Vagina (tissue), 2 donors: ENCODE measurements at places on chromosomes 1 and 21.

DNA sequence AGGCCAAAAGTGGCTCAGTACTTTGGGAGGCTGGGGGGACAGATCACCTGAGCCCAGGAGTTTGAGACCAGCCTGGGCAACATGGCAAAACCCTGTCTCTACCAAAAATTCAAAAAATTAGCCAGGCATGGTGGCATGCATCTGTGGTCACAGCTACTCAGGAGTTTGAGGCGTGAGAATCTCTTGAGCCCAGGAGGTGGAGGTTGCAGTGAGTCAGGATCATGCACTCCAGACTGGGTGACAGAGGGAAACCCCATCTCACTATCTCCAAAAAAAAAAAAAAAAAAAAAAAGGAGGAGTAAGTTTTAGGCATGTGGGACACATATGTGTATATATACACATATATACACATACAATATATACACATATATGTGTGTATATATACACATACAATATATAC lies 165.3 kb upstream of the DPYD start:
- DNase-seq = no peak

DNA sequence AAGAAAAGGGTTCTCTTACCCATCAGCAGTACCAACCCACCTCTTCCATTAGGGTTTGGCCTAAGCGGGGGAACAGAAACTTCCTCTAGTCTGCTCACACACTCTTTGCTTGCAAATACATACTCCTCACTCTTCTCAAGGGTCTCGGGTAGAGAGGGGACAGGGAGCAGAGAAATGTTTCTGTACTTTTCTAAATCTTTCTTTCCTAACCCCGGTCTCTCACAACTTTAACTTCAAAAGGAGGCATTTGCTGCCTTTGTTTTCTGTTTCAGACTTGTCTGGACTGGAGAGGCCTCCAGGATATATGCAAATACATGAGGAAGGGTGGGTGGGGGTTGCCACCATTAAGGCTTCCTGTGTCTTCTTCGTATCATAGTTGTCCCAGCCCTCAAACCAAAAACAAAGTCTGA lies 10.5 kb upstream of the LAX1 start:
- DNase-seq = no peak

DNA sequence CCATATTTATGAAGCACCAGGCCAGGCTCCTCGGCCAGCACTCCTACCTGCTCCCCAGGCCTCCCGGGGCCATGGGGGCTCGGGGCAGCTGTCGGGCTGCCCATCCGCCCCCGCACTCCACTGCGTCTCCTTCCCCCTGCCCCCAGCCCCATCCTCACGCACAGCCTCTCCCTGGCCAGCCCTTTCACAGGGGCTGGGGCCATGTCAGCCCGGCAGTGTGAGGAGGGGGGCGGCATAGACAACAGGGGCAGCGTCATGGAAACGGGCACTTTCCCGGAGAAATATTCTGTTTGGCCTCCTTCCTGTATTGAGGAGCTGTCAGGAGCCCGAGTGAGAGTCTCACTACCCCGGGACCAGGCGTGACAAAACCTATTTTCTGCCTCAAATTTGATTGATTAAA lies 87.3 kb downstream of the CASZ1 start:
- DNase-seq = no peak

- no peak for DNase-seq
Measured at GRCh38 chr1:155392898-155393411, 72.3 kb downstream of the RUSC1 start.

DNA sequence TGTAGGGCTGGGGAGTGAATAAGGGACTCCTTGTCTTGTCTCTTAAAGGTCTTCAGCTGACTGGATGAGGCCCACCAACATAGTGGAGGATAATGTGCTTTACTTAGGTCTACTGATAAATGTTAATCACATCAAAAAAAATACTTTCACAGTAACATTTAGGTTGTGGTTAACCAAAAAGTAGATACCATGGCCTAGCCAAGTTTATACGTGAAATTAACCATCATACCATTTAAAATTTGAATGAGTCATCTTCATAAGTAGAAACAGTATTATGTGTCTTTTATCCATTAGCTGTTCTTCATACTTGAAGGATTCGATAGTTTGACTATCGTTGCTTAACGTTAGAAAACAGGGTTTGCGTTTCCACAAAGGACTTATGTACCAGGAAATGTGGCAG lies 80.9 kb downstream of the MTR start:
- no peak for DNase-seq

DNA sequence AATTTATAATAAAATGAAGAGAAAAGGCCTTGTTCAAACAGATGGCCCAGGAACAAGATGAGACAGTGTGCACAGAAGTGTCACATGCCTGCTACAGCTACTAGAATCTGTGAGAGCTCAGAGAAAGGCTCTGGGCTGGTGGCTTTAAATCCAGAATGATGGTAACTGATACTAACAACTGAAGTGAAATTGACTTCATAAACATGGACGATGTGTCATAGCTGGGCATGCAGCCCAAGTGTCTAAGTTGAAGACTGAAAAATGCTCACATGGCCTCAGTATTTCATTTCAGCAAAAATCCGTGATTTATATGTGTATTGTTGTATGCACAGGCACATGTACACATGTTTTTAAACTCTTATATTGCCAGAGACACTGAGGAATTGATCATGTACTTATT lies 208.3 kb upstream of the RUNX1 start:
- no peak for DNase-seq

DNA sequence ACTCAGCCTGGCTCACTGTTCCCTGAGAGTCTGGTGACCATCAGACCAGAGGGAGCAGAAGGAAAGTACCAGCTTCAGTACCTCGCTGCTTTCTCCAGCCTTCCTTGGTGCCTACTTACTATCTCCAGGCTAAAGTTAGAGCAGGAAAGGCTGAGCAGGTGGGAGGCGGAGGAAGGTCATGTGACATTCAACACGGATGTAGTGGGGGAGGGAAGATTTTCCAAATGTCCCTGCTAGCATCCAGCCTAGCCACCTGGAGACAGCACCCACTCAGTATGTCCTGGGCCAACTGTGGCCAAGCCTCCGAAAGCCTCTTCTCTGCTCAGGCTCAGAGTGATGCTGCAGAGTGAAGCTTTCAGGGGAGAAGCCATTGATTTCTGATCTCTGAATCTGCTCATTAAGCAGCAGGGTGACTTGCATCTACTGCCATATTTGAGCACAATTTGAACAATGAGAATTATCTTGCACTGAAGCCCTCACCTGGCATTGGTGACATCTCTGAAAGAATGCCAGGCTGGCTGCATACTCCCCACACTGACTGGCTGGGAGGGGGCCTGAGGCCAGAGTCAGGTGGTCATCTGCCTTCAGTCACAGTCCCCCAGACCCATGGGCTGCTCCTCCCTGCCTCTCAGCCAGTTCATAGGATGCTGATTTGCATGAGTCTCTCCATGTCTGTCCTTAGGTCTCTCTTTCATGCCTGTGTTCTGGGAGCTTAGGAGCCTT lies 86.2 kb downstream of the KCND3 start:
- DNase-seq = no peak

DNA sequence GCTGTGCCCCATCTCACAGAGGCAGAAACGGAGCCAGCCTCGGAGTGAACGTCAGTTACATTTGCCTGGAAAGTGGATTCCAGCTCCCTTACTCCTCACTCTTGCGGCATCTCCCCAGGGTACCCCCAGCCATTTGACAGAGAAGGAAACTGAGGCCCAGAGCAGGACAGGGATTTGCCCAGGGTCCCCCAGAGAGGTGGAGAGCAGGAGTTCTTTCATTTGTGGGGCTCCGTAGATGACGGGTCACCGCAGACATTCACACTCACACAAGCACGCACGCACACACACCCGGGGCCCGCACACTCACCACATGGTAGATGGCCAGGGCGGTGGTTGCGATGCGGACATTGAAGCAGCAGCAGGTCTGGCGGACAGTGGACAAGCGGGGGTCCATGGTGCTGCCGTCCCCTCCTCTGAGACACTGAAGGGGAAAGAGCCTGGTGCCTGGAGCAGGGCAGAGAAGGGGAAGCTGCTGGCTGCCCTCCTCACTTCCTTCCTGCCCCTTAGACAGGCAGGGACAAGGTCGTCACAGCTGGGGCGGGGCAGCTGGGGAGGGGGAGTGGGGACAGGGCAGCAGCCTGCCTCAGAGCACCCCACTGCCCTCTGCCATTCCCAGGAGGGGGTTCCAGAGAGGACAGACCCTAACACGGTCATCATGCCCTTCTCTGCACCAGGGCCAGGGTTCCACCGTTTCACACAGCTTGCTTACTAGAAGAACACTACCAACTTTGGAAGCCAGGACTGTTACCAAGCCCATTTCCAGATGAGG lies at the start of gene LAPTM5:
TSS of gene LAPTM5 (minus strand) at position 423 of the 769 bp plus-strand sequence. CDS start at position 394, 29 bp downstream.
- DNase-seq = no peak

- no peak for DNase-seq
Measured at GRCh38 chr21:40797891-40798290, 49.1 kb downstream of the DSCAM start.

- DNase-seq = no peak
Measured at GRCh38 chr1:14273811-14274210, 324.7 kb upstream of the KAZN start.

DNA sequence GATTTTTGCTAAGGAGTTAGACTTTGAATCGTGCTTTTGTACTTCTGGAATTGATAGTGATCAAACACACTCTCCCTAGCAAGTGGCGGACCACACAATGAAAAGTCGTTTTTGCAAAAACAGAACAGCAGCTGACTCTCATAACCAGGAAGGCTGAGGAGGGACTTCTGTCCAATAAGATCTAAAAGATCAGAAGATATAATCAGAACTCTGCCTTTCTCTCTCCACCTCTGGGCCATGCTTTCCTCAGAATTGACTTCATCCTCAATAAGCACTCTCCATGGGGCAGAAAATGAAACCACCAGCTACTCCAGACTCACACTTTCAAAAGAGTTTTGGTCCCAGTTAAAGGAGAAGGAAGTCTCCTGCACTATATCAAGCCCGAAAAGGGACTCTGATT lies 55.3 kb upstream of the SAMD13 start:
- DNase-seq = no peak

DNA sequence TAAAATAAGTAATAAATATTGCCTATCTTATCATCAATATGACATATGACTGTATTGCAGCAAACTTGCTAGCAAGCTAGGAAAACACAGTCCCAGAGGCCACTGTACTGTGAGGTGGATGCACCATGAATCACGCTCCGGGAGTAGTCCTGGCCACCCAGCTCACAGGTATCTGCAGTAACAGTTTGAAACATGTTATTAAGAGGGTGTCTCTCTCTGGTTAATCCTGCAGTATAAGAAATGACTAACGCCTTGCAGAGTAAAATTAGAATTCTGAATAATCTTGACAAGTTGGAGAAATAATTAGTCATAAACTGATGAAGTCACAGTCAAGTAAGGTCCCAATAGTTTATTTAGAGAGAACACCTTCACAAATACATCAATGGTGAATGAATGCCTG lies 34.0 kb upstream of the DPT start:
- no peak for DNase-seq

- no peak for DNase-seq
Measured at GRCh38 chr1:90201467-90202358, 206.8 kb downstream of the ZNF326 start.

GRCh38 chr1:164801791-164802502 lies 243.0 kb downstream of the PBX1 start:
- no peak for DNase-seq

DNA sequence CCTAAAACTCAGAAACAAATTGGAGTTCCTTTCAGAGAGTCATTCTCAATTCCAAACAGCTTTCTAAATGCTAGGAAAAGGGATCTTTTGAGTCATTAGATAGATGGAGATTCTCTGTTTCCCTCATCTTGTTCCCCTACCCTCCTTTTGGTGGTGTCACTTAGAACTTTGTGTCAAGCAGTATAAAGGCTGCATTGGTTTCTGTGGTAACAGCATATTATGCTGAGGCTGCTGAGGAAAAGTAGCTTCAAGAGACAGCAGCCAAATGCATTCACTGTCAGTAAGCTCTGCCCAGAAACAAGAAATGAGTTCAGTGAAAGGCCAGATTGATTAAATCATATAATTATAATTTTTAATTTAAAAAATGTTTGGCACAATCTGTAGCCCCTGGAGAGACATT lies 144.1 kb downstream of the LRRC40 start:
- DNase-seq = no peak

GRCh38 chr21:38036016-38036415 lies 119.8 kb upstream of the KCNJ6 start:
- DNase-seq = peak; percentile 58

DNA sequence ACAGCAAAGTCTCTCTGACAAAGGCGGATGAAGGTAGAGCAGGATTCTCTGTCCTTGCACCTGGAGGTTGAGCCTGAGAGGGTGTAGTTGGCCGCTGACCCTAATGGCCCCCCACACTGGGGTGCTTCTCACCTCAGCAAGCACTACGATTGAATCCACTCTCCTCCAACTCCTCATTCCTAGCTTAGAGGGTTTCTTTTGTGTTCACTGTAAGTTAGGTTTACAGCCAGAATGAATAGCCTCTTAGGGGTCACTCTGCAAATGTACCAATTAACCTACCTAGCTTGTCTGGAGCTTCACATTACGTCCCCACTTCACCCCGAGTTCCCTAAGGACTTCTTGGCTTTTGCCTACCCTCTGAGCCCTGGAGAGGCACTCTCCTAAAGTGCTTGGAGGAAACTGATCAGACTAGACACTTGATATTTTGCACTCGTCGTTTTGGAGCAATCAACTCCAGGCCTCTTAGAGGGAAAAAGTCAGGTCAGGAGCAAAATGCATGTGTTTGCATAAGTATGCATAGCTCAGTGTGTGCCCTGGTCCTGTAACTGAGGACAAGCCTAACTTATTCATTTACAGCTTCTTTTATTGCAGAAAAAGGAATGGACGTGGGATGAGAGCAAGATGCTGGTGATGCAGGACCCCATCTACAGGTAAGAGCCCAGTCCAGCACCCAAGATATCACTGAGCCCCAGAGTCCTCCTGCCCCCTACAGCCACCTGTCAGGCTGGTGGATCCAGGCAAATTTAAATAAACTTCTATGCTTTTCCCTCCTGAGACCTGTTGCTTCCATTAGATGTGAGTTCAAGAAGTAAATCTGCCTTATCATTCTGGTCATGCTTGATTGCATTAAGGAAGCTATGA lies 76.4 kb downstream of the SPATA46 start:
- no peak for DNase-seq

DNA sequence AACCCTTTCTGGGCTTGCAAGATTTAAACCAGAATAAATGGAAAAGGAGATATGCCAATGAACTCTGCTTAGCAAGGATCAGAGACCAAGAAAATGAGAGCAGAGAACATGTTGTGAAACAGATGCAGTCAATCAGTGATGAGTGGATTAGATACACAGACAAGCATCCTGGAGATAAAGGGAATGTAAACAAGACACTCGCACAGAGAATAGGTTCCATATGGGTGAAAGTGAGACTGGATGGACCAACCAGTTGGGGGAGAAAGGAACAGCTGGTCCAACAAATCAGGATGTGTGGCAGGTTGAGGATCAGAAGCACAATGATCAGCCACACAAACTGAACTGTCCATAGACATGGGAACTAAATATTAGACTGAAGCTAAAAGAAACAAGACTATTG lies 338.2 kb downstream of the ASTN1 start:
- DNase-seq = no peak

GRCh38 chr1:118294875-118295642 lies 110.0 kb upstream of the SPAG17 start:
- DNase-seq = no peak
